ENCODE measurements at places on chromosomes 3 and 15. TPM values are rescaled to one million over a fixed set of nuclear protein-coding genes. Genes with fewer than 3 reads are reported as not detected.

- DNase-seq = peak; percentile 90
Observed at GRCh38 chr15:85412956-85413854, 32.8 kb downstream of the AKAP13 start.

GRCh38 chr3:9409981-9410854 lies 12.8 kb downstream of the SETD5 start:
- DNase-seq = peak; percentile 18

DNA sequence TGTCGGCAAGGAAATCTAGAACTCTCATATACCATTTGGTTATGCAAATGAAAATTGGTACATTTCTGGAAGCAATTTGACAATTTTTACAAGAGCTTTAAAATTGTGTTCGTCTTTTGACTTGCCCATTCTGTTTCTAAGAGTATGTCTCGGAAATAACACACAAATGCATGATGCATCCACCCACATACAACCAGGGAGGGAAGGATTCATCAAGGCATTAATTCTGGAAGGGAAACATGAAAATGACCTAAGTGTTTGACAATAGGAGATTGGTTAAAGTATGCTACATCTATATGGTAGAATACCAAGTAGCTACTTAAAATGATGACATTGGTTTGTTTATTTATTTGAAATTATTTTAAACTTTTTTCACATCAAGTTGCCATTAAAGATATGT lies 58.6 kb downstream of the PIAS1 start:
- no peak for DNase-seq

DNA sequence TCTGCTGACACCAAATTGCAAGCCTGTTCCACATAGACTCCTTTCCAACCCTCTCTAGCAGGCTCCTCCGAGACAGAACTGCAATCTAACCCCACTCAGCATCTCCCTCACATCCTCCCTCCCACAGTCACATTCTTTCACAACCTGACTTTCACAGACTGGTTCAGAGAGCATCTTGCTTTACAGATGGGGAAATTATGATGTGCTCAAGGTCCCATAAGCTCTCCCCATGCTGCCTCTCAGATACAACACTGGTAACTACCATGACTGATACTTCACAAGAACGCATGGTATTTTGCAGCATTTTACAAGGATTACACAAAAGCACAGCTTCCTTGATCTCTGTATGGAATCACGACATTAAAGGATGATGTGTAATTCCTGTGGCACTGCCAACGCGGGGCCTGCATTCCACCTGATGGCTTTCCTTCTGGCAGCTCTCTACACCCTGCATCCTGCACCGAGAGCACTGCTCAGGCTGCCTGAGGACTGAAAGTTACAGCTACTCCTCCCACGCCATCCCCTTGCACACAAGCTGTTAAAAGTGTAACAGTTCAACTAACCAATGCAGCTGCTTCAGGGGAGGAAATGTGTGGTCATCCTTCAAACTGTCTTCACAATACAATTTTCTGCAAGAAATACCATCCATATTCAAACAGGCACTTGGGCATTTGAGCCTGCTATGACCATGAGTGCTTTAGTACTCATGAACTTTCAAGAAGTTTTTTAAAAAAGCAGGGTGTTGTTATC lies 27.6 kb downstream of the TBC1D2B start:
- DNase-seq = peak; percentile 24

GRCh38 chr3:10263646-10264363 lies 15.5 kb downstream of the TATDN2 start:
- peak; percentile 46 for DNase-seq

- no peak for DNase-seq
Observed at GRCh38 chr3:48899273-48899672, 591 bp upstream of the SLC25A20 start.

DNA sequence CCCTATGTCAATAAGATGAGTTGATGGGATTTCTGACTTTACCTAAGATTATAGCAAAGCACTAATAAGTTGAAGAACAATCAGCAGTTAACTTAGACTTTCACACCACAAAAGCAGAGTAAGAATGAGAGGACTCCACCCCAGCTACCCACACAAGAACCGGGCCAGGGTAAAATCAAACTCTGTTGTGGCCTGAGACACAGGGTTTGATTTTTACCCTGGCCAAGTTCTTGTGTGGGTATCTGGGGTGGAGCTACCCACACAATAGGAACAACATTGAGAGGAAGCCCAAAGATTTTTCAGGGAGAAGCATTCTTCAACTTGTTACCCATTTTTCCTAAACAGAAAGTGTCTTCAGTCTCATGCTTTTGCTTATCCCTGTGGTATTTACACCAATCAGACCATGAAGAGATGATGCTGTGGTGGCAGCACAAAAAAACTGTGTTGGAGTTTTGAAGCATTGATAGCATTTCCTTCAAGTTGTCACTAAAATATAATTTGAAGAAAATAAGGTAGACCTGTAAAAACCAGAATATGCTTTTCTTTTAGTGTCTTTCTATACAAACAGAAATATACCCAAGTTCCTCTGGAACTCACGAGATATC lies 25.6 kb downstream of the CPOX start:
- DNase-seq = no peak

DNA sequence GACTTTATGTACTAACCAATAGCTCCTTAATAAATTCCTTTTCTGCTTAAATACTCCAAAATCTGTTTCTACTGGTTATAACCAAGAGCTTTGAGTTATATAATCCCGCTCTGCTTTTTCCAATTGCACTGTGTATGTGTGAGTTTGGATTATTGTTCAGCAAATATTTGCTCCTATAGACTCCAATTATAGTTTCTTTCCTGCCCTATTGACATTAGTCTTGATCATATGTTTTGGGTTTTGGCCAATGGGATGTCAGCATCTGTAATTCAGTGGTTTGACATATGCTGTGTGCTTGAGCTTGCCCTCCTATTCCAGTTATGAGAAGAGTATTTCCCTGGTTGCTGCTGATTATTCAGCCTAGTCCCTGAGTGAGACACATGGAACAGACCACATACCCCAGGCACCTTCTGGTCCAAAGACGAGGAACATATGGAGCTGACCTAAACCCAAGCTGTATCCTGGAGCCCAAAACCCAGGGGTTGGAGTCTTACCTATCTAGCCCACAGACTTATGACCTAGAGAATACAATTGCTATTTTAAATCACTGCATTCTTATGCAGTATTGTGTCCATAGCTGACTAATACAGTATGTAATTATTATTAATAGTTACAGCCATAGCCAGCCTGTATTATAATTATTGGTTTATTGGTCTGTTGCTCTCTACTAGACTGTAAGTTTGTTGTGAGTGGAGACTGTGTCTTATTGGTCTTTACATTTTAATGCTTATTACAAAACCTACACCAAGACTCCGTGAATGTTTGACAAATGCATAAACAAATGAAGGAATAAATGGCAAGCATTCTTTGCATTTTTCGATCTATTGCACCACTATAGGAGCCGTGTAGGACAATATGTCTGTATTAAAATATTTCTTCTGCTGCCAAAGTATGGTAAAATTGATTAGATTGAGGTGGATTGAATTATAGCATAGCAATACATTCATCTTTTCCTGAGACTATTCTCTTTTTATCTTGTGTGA lies 11.7 kb upstream of the ZNF280D start:
- no peak for DNase-seq

- peak; percentile 69 for DNase-seq
Observed at GRCh38 chr15:65824031-65824743, 32.1 kb upstream of the DENND4A start.

DNA sequence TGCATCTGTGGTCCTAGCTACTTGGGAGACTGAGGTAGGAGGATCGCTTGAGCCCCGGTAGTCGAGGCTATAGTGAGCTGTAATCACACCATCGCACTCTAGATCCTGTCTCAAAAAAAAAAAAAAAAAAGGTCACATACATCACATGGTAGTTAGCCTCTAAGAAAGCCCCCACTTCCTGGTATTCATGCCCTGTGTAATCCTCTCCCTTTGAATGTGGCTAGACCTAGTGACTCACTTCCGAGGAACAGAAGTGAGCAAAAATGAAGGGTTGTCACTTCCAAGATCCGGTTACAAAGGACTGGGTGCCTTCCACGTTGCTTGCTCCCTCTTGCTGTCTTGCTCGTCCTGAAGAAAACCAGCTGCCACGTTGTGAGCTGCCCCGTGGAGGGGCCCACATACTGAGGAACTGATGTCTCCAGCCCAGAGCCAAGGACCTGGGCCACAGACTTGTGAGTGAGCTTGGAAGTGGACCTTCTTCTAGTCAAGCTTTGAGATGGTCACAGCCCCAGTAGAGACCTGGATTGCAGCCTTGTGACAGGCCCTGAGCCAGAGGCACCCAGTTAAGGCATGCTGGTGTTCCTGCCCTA lies 12.6 kb upstream of the LCTL start:
- peak; percentile 85 for DNase-seq

DNA sequence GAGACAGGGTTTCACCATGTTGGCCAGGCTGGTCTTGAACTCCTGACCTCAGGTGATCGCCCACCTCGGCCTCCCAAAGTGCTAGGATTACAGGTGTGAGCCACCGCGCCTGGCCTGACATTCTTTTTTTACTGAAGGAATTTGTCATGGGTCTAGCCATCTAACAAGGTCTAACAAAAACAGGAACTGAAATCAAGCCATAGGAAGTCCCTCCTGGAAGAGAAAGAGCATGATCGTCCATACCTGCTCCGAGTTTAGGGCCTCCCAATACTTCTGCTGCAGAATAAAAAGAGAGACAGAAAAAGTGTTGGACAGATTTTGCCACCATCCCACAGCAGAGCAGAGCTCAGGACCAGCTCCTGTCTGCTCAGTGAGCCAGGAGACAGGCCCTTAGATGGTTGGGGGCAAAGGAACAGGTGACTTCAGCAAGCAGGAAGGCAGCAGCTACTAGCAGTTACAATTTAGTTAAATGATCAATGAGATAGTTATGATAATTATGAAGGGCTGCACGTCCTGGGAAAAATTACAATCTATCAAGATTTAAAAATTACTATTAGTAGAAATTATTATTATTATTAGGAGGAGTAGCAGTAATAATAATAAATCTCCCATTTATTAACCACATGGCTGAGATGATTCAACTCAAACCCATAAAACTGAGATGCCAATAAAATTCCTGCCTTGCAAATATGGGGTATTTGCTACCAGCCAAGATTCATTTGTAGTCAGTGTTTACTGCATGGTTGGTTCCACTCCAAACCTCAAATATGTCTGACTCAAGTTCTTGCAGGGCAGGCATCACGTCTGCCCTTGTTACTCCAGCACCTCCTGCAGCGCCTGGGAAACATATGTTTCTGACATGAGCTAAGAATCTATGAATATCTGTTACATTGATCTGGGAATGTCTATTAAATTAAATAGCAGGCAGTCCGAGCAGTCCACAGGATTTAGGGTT lies 40.1 kb downstream of the TMEM44 start:
- DNase-seq = peak; percentile 99

DNA sequence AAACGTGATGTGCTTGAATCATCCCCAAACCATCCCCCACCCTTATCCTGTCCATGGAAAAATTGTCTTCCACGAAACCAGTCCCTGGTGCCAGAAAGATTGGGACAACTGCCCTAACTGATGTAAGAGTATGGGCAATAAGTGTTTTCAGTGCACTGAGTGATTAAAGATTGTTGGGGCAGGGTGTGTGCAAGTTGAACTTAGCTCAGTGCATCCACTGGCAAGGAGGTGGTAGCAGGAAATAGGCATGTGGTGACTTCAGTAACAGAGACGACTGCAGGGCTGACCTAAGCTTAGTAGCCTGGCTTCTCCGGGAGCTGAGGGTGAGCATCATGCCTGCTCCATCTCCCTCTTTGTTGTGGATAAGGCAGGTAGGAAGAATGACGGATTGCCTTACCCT lies 27.5 kb downstream of the PAQR9 start:
- DNase-seq = no peak

- DNase-seq = peak; percentile 9
Observed at GRCh38 chr3:15858547-15859506, 61.0 kb upstream of the ANKRD28 start.

GRCh38 chr15:96500508-96500907 lies 170.0 kb downstream of the NR2F2 start:
- no peak for DNase-seq

GRCh38 chr15:82108489-82109078 lies 62.8 kb upstream of the MEX3B start:
- peak; percentile 52 for DNase-seq

- no peak for DNase-seq
Observed at GRCh38 chr3:21750080-21750696, 822 bp downstream of the ZNF385D start.

- no peak for DNase-seq
Observed at GRCh38 chr15:80003934-80004472, 33.0 kb upstream of the BCL2A1 start.

DNA sequence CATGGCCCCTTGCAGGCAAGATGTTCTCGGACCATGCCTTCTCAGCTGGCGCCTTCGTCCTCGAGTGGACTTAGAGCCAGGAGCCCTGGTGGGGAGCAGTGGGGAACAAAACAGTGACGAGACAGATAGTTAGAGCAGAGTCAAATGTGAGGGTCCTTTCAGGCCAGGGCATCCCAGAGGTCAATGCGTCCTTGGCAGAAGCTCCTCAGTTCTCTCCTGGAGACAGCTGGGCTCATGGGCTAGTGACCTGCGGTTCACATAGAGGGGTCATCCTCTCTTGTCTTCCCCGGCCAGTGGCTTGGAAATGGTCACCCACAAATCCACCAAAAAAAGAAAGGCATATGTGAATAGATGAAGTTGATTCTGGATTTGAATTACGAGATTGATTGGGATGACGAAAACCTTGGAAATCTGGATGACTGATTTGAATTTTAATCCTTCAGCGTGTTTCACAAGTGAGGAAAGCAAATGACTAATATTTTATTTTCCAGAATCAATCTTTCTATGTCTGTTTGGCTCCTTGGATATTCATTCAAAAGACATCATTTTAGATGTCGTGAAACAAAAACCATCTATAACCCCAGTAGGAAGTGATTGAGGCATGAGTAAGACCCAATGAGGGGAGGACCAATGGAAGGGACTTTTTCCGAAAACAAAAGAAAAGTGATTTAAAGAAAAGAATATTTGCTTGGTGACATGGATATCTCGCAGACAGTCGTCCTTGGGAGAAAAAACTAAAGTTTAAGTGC lies 84.5 kb downstream of the ASB7 start:
- peak; percentile 35 for DNase-seq

GRCh38 chr15:69551391-69552056 lies 98.9 kb downstream of the RPLP1 start:
- no peak for DNase-seq

GRCh38 chr15:64667736-64668161 lies 107.6 kb downstream of the RBPMS2 start:
- peak; percentile 21 for DNase-seq

DNA sequence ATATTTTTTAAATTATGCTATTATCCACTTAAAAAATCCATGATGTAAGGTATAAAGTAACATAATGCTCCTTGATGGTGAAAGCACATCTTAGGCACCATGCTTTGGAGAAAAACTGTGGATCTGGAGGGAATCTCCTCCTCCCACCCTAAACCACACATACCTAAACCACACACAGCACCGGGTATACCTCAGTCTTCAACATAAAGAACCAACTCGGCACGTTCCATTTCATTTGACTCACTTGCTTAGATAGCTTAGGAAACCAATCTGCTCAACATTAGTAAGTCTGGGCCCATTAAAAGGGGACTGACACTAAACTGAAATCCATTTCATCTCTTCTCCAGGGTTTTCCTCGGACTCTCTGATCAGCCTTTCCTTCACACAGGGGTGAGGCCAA lies 945.7 kb upstream of the CFAP20DC start:
- no peak for DNase-seq

Gene A4GNT
- not detected for total RNA-seq

Gene ARPIN
- total RNA-seq = 12.0 TPM

Gene SLC28A1
- not detected for total RNA-seq

Gene GOLGA8J
- total RNA-seq = not detected

Gene DNAH12
- total RNA-seq = 1.6 TPM

Gene ZKSCAN7
- 5.8 TPM for total RNA-seq

Gene SUSD5
- total RNA-seq = 4.6 TPM

Gene CP
- 0.39 TPM for total RNA-seq

Gene FBN1
- 208 TPM for total RNA-seq

Gene CYP1A1
- 1.4 TPM for total RNA-seq

Gene AP3B2
- total RNA-seq = 1.7 TPM

Gene TGM5
- total RNA-seq = not detected

Data from RPMI7951 (cell line).